ENCODE measurements at places on chromosomes 11 and 22.

GRCh38 chr11:65529475-65530156 lies 4.7 kb downstream of the SCYL1 start:
- no peak for DNase-seq

DNA sequence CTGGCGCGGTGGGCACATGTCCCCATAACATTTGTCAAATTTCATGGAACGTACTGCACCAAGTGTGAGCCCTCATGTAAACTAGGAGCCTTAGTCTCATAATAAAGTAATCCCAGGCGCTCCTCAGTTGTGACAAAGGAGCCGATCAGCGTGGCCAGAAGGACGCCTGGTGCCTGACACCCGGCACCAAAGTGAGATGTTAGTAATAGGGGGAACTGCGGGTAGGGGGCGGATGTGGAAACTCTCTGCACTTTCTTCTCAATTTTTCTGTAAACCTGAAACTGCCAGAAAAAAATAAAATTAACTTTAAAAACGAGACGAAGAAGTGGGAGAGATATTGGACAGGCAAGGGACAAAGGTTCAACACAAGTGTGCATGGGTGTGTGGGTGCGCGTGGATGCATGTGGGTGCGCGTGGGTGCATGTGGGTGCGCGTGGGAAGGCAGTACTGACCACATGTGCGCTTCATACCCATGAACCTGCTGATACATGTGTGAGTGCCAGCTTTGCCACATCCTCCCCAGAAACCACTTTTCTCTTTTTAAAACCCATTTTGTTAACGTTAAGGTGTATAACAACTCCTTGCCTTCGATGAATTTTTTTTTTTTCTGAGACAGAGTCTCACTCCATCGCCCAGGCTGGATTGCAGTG lies 55.4 kb upstream of the LINC01488 start:
- no peak for DNase-seq

DNA sequence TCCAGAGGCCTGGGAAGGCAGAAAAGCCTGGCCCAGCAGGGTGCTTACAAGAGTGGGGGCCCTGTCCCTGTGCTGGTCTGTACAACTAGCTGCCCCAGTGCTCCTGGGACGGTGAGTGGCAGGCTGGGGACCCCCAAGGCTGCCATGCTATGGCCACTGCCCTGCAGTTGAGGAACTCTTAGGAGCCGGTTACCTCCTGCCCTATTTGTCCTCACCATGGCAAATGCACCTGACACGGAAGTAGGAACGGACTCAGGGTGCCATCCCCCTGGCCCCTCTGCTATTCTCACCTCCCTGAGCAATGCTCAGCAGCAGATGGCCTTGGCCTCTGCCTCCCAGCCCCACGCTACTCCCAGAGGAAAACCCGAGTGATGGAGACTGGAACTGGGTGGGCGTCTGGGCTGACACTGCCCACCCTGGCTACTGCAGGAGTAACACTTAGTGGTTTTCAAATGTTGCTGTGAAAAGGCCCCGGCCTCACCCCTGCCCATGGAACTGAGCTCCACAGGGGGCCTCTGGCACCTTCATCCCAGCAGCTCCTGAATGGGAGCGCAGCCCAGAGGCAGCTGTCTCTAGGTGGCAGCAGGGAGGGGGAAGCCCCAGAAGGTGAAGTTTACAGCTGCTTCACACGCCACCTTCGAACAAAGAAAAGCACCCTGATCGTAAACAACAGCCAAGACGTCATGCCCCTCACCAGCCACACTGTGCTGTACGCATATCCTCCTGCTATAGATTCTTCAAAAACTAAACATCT lies 105.3 kb downstream of the CTTN start:
- DNase-seq = no peak

DNA sequence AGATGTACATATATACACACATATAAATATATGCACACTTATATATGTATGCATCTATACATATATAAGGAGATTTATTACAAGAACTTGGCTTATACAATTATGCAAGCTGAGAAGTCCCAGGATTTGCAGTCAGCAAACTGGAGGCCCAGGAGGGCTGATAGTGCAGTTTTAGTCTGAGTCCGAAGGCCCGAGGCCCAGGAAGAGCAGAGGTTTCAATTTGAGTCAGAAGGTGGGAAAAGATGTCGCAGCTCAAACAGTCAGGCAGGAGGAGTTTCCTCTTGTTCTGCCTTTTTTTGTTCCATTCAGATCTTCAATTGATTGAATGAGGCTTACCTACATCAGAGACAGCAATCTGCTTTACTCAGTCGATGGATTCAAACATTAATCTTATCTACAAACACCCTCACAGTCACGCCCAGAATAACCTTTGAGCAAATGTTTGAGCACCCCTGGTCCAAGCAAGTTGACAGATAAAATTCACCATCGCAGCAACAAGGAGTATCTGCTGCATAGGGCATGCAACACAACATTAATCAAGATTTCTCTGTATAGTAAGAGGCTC lies 4.0 kb upstream of the SGSM1 start:
- no peak for DNase-seq

GRCh38 chr11:12381875-12382274 lies 4.5 kb downstream of the PARVA start:
- DNase-seq = no peak

DNA sequence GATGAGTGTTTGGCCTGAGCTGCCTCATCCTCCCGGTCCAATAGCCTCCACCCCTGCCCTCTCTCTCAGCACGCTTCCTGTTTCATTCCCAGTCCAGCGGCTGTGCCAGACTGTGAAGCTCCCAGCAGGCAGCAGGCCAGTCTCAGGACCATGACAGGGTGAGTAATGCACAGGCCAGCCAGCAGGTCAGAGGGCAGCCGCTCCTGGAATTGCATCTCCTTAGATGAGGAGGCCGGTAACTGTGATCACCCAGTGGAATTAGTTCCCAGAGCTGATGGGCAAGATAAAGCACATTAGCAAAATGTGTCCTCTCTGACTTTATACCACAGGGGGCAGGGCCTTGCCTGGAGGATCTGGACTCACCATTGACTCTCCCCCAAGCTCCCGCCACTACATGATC lies 251.2 kb downstream of the ETS1 start:
- DNase-seq = no peak

DNA sequence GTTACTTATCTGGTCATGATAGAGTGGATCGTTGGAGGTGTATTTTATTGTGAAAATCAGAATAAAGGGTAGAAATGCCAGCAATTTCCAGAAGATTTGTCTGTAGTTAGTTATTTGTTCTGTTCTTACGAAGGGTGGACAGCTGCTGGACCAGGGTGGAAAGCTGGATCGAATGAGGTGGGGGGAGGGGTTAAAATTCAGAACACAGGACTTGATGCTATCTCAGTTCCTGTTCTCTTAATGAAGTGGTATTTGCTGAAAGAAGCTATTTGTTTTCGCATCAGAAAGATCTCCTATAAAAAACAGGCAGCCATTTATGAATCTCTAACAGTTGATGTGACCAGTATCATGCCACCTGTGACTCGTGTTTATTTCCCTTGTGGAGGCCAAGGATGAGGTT lies 556.2 kb downstream of the OPCML start:
- DNase-seq = no peak

DNA sequence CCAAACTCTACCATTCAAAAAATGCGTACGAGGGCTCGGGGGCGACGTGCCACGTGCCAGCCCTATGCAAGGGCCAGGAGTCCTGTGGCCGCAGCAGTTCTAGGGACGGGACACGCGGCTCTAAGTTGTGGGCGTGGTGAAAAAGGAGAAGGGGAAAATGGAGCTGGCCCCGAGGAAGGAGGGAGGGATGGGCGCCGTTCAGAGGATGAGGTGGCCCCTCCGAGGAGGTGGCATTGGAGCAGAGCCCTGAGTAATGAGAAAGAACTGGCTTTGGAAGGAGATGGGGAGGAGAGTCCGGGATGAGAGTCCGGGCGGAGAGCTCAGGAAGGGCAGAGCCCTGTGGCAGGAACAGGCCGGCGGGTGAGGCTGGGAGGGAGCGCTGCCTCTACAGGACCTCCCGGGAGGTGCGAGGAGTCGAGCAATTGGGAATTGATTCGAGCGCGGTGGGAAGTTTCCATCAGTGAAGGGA lies 21.0 kb downstream of the OTUB1 start:
- no peak for DNase-seq

DNA sequence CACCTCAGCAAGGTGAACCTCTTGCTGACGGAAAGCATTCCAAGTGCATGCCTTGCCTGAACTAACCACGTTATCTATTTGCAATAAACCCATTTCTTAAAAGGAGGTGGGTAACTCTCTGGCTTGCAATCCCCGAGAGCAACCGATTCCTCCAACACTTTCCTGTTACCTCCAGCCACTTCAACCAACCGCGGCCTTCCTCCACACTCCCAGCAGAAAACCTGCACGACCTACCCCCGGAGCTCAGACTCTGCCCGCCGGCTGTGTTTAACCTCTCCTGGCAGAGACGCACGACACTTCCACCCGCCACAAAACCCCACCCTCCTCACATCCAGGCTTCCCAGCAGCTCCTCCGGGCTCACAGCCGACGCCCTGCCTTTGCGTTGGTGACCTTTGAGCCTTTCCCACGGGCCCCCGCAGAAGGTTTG lies 708 bp downstream of the SCO2 start:
- DNase-seq = no peak

DNA sequence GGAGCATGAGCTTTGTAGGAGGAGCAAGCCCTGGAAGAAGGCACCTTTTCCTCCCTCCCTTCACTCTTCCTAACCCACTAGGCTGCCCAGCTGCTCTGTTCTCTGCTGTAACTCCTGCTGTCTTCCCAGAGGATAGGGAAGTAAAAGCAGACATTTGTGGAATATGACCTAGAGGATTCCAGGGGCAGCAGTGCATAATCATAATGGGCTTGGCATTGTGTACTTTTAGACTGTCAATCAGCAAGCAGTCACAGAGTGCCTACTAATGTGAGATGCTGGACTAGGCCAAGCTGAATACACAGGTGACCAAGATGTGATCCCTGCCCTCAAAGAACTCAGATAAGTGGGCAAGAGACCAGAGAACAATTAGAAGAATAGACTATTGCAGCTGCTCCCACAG lies 133.0 kb downstream of the NAV2 start:
- DNase-seq = no peak

DNA sequence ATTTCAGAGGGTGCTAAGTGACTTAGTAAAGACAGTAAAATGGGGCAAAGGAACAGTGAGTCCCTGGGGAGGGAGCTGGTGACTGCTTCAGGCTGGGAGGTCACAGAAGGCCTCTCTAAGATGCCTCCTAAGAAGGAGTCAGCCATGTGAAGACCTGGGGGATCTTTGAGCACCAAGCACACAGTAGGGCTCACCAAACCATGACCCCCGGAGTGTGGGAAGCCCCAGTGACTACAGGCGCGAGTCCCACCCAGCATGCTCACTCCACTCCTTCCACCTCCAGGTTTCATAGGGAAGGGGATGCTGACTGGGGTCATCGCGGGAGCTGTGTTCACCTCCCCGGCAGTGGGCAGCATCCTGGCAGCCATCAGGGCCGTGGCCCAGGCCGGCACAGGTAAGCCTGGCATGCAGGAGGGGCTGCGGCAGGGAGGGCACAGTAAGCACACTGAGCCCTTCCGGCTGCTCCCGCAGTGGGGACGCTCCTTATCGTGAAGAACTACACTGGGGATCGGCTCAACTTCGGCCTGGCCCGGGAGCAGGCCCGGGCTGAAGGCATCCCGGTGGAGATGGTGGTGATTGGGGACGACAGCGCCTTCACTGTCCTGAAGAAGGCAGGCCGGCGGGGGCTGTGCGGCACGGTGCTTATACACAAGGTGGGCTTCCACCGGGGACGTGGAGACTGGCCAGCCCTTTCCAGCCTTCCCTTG lies 5.9 kb downstream of the TKFC start:
- no peak for DNase-seq

GRCh38 chr11:64787526-64788320 lies 9.4 kb upstream of the SF1 start:
- DNase-seq = no peak

GRCh38 chr11:123111465-123111864 lies 49.5 kb upstream of the HSPA8 start:
- DNase-seq = no peak

- DNase-seq = no peak
These were observed 22.0 kb upstream of the TLCD5 start for GRCh38 chr11:120303004-120303637.

GRCh38 chr11:10379022-10379421 lies 74.1 kb downstream of the ADM start:
- no peak for DNase-seq

GRCh38 chr11:111766834-111767142 lies 599 bp upstream of the PPP2R1B start:
- no peak for DNase-seq

DNA sequence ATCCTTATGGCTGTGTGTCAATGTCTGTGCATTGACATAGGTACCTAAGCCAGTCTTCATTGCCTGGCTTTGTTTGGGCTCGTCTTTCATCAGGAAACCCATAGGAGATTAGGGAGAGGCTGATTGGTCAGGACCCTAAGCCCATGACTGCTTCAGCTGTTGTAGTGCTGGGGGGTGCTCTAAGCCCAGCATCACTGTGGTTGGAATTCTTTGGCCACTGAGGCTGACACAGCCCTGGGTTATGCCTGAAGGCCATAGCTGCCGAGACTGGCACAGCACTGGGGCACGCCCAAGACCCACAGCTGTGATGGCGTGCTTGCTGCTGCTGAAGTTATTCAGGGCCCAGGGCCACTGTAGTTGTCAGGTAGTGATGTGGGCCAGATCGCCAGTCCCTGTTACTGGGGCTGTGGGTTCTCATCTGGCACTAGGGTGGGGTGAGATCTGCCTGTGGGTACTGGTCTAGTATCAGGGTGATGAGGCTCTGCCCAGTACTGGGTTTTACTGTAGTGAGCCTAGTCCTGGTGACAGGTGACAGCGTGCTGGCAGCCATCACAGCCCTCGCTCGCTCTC lies 4.9 kb downstream of the USP18 start:
- DNase-seq = no peak

DNA sequence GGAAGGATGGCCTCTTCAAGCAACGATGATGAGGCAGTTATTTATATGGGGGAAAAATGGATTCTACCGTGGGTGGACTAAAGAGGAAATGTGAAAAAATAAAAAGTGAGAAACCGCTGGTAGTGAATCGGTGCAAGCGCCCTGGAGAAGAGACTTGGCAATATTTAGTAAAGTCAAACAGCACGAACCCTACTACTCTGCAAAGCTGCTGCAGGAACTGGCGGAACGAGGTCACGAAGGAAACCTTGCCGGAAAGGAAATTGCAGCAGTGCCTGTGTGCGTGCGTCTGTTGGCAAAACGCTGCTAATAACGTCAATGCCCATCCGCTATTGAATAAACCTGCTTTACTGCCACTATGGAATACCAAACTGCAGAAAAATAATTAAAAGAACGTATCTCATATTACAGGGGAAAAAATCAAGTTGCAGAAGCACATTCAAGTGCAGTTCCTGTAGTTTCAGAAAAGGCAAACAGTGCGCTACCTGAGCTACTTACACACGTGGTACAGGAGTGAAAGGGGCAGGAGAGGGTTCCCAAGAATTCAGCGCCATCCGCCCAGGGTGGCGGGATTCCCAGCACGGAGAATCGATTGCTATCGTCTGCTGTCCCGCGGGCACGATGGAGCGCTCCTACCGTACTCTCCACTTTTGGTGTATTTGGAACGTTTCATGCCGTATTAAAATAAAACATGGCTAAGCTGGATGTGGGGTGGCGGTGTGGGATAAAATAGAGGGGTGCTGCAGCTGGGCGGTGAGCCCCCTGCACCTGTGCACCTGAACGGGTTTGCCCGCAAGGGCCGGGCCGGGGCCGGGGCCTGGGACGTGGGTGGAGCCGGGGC lies 585 bp upstream of the NADSYN1 start:
- DNase-seq = no peak
